ENCODE measurements at places on chromosomes 2 and 18. TPM values are rescaled to one million over a fixed set of nuclear protein-coding genes. Genes with fewer than 3 reads are reported as not detected.

The ABCG8 gene
- total RNA-seq: under 0.01 TPM

The ABHD3 gene
- total RNA-seq: 16.3 TPM

The RAB3GAP1 gene
- 60.8 TPM for total RNA-seq

The MC4R gene
- total RNA-seq: not detected

The TOGARAM2 gene
- total RNA-seq: 0.69 TPM

The RAD51AP2 gene
- 0.20 TPM for total RNA-seq

The CHRND gene
- total RNA-seq: 2.4 TPM

DNA sequence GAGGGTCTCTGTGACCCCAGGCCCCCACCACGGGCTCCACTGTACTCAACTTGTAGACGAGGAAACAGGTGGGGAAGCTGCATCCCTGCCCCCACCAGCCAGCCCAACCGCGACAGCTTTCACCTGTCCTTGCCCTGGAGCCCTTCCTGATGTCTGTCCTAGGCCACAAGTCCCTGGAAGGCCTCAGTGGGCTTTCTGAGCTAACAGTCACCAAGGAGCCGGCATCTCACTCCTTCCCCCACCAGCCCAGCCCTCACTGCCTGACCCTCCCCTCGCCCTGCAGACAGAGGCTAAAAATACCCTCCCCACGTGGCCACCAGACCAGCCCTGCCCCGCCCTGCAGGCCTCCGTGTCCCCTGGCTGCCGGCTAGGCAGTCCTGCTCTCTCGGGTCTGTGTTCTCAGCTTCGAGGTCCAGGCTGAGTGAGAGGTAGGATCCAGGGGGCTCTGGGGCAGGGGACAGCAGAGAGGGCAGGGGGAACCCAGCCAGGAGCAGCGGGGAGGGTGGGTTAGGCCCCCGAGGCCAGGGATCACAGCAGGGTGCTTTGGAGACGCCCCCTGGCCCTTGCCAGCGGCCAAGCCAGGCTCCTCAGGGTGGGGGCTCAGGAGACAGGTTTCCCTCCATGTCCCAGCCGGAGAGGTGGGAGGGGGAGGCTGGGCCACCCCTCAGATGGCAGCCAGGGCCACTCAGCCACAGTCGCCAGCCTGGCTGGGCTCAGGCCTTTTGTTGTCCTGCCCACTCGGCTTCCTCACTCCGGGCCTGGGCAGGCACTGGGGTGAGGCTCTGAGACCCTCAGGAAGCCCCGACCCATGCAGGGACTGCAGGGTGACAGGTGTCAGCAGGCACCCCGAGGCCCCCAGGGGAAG lies at the start of gene KLHL30:
Gene KLHL30 (plus strand): TSS at position 338 of the 865 bp plus-strand sequence. CDS start 2,087 bp downstream, outside the sequence.
- DNase-seq: no peak

DNA sequence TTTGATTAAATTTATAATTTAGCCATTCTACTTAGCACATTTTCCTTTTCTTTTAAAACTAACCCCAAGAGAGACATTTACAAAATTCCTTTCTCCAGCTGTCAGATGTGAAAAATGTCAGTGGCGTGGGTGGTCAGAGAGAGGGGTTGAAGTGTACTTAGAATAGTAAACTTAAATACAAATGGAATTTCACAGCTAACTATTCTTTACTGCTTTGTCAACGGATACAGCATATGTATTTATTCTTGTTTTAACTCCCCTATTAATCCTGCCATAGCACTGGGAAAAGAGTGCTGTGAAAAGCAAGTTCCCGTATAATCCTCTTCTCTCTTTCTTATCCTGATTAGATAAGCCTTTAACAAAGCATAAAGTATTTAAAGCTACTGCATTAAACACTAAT lies 191.4 kb upstream of the CHAC2 start:
- no peak for DNase-seq

DNA sequence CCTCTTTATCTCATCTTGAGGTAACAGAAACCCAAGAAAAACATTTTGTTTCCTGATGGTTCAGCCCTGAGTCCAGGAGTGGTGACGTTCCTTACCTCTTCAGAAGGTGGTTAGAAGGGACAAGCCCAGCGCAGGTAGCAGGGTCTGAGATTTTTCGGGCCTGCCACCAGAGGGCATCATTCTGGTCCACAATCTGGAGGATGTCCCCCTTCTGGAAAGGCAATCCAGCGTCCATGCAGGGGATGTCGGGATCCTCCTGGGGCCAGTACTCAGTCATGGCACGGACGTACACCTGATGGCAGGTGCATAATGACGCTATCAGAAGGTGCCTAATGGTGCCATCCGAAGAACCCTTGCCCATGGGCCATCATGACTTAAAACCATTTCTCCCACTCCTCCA lies 17.7 kb downstream of the MPP4 start:
- DNase-seq: no peak

DNA sequence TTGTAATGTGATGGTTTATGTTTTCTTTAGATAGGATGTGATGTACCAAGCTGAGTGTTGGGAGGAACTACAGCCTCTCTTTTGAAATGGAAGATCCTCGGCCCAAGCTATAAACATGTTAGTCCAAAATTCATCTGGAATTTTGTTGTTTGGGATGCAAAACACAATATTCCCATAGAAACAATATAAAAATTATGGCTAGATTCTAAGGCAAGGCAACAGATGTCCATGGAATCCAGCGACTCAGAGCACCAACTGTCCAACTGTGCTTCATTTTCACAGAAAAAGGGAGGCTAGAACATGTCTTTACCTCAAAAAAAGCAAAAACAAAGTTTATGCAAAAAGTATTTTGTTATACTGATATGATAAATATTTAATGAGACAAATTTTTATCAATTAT lies 52.4 kb upstream of the ATP8B1 start:
- DNase-seq: no peak

DNA sequence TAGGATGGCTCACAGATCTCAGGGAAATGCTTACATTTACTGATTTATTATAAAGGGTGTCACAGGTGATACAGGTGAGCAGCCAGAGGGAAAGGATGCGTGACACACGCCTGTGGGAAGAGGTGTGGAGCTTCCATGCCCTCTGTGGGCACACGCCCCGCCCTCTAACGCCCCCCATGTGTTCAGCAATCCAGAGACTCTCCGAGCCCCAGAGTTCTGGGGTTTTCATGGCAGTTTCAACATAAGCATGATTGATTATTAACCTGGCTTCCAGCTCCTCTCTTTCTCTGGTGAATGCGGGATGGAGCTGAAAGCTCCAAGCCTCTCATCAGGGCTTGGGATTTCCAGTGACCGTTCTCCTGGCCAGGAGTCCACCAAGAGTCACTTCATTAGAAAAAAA lies 34.3 kb upstream of the ODC1 start:
- no peak for DNase-seq

DNA sequence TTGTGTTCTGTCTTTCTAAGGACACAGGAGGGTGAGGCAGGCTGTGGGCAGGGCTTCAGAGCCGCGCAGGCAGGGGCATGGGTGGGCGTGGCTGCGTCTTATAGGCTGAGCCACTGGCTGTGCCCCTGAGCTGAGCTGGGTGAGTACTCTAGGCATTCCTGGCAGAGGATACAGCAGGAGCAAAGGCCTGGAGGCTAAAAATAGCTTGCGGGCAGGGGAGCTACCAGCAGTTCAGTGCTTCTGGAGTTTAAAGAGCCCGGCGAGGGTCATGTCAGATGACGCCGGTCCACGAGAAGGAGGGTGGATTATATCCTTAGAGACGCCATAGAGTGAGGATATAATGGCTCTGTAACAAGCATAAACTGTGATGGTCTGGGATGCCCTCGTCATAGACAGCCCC lies 31.5 kb upstream of the PDIA6 start:
- DNase-seq: no peak

- DNase-seq: no peak
Observed at GRCh38 chr18:30175061-30175574, 867.4 kb downstream of the DSC3 start.

- no peak for DNase-seq
Observed at GRCh38 chr2:10202131-10202665, 79.7 kb downstream of the RRM2 start.

DNA sequence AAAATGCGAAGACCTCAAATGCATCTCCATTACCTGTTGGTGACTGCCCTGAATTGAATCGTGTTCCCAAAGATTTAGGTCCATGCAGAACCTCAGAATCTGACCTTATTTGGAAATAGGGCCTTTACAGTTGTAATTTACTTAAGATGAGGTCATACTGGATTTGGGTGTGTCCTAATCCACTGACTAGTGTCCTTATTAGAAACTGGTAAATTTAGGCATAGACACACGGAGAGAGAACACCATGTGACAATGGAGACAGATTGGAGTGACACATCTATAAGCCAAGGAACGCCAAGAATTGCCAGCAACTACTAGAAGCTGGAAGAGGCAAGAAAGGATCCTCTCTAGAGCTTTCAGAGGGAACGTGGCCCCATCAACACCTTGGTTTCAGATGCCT lies 203.1 kb downstream of the SMAD2 start:
- no peak for DNase-seq

DNA sequence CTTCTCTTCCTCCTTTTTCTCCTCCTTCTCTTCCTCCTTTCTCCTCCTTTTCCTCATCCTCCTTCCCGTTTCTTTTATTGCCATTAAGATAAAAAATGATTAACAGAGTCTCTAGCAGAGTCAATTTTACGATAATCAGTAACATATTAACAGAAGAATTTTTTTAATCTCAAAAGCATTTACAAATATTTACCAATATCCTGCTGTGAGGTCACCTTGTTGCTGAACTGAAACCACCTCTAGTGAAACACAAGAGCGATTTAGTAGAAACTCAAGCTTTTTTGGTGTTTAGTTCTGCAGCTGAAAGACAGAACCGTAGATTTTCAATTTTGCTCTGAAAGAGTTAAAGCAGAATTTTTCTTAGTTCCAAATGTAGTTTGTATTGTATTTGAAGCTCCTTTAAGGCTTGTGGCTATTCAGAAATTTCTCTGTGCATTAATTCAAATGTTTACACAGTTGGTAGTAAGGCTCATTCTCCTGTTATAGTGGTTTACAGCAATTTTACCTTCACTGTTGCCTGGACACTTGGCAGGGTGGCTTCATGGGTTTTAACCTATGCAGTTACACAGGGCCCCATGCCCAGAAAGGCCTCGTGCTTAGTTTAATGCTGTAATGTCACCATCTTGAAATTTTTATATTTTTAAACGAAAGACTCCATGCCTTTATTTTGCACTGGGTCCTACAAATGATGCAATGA lies 1106.6 kb upstream of the FAM98A start:
- no peak for DNase-seq

GRCh38 chr2:113376253-113376912 lies 61.1 kb upstream of the ZNG1B start:
- DNase-seq: no peak

DNA sequence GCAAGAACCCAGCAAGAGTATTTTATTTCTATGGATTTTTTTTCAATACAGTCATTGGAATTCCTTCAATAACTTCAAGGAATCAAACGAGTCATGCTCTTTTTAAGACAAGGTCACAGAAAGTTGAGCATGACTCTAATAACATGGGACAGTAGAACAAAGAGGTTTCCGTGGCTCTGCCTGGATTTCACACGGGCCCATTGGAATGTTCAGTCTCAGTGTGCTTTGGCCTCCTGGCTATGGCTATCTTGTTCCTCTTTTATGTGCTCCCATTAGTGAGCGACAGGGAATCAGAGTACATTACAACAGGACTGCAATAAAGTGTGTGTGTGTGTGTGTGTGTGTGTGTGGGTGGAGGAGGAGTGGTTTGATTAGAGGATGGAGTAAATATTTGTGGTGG lies 312.4 kb downstream of the DCC start:
- DNase-seq: no peak

DNA sequence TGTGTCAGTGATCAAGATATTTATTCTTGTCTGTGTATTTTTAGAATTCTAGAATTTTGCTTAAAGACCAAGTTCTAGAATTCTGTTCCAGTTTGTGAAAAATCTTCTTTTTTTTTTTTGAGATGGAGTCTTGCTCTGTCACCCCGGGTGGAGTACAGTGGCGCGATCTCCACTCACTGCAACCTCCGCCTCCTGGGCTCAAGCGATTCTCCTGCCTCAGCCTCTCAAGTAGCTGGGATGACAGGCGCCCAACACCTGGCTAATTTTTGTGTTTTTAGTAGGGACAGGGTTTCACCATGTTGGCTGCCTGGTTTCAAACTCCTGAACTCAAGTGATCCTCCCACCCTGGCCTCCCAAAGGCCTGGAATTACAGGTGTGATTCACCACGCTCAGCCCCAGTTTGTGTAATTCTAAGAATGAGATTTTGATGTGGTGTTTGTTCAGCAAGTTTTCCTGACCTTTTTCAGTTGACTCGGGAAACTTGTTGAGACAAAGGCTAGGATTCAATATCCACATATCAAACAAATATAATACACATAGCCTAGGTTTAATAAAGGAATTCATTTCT lies 3.6 kb downstream of the EIF5B start:
- no peak for DNase-seq

DNA sequence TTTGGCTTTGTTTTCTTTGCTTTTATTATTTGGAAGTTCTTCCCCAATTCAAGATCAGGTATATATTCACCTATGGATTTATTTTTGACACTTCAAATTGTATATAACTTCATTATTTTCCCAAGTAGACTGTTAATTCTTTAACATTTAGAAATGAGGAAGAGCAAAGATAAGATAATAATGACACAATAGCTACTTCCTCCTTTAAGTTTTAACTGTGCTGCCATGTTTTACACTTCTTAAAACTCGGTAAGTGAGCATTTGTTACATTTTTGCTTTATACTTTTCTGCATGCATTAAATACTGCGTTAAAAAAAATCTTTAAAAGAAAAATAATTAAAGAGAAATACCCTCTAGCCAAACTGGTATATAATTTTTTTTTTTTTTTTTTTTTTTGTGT lies 32.5 kb downstream of the SLC66A3 start:
- no peak for DNase-seq

- DNase-seq: no peak
Observed at GRCh38 chr2:64629329-64629781, 24.4 kb downstream of the SERTAD2 start.

DNA sequence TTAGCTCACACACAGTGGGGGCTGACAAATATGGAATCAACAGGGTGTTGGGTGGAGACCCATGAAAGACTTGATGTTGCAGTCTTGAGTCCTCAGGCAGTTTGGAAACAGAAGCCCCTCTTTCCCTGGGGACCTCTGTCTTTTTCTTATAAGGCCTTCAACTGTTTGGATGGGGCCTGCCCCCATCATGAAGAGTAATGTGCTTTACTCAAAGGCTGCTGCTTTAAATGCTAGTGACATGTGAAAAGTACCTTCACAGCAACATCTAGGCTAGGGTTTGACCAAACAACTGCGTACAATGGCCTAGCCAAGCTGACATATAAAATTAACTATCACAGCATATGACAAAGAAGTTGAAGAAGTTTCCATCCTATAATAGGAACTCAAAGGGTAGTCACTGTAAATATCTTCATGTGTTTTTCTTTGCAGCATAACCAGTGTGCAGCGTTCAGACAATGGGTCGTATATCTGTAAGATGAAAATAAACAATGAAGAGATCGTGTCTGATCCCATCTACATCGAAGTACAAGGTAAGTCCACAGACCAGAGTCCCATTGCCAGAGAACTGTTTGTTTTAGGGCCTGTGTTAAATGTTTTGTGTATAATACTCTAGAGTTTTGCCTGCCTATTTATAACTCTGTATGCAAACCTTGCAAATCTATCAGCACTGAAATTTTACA lies 46.3 kb downstream of the MERTK start:
- DNase-seq: no peak

GRCh38 chr2:179751163-179751809 lies 110.1 kb downstream of the ZNF385B start:
- no peak for DNase-seq

Data from skin of body (tissue), 3 donors.